ENCODE measurements at places on chromosomes 6 and 20.

DNA sequence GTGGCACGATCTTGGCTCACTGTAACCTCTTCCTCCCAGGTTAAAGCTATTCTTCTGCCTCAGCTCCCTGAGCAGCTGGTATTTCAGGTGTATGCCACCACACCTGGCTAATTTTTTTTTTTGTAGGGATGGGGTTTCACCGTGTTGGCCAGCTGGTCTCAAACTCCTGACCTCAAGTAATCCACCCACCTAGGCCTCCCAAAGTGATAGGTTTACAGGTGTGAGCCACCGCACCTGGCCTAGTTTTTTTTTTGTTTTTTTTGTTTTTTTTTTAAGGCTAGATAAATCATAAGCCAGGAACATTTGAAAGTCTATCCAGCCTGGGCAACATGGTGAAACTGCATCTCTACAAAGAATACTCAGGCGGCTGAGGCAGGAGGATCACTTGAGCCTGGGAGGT lies 10.9 kb downstream of the RRP36 start:
- DNase-seq: no peak

- no peak for DNase-seq
Measured at GRCh38 chr20:18488301-18488700, 8.7 kb downstream of the RBBP9 start.

- peak; percentile 46 for DNase-seq
Measured at GRCh38 chr6:137944793-137945498, 77.9 kb downstream of the TNFAIP3 start.

DNA sequence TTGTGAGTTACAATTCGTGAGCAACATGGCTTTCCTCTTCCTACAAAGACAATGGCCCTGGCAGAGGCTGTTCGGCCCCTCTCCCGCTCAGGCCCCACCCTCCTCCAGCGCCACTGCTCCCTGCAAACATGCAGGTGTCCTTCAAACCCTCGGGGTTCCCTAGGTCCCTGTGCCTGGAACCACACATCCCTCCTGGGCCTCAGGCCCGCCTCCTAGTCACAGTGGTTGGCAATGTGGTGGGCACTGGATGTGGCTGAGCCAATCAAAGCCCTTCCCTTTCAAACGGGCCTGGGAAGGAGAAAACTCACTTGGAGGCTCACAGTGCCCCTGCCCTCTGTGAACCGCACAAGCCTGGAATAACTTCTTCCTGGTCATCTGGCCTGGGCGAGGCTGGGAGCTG lies 147.2 kb downstream of the TFAP2C start:
- DNase-seq: no peak

- DNase-seq: no peak
Measured at GRCh38 chr6:129672341-129672682, 37.7 kb downstream of the ARHGAP18 start.
